Naive thymus-derived CD4-positive, alpha-beta T cell (primary cell): ENCODE measurements at places on chromosomes 7 and 10. TPM values are rescaled to one million over a fixed set of nuclear protein-coding genes. Genes with fewer than 3 reads are reported as not detected.

The SPDYE9 gene
- total RNA-seq, result not detected

- no peak overlapping the region for H3K27ac ChIP-seq
- no peaks in the 10 kb centered on the region for H3K27me3 ChIP-seq
- DNase-seq, result no peak
- no peaks in the 10 kb centered on the region for H3K36me3 ChIP-seq
- no peaks in the 10 kb centered on the region for H3K4me1 ChIP-seq
- no peak overlapping the region for H3K4me3 ChIP-seq
These were observed 38.8 kb downstream of the AKR1D1 start for GRCh38 chr7:138115047-138115446.

GRCh38 chr10:62084451-62084850 lies 183.0 kb downstream of the ARID5B start:
- no peaks in the 10 kb centered on the region for H3K27me3 ChIP-seq
- H3K27ac ChIP-seq, result no peak overlapping the region
- H3K4me1 ChIP-seq, result peaks cover 41% of the 10 kb centered on the region
- H3K4me3 ChIP-seq, result no peak overlapping the region
- no peak for DNase-seq

DNA sequence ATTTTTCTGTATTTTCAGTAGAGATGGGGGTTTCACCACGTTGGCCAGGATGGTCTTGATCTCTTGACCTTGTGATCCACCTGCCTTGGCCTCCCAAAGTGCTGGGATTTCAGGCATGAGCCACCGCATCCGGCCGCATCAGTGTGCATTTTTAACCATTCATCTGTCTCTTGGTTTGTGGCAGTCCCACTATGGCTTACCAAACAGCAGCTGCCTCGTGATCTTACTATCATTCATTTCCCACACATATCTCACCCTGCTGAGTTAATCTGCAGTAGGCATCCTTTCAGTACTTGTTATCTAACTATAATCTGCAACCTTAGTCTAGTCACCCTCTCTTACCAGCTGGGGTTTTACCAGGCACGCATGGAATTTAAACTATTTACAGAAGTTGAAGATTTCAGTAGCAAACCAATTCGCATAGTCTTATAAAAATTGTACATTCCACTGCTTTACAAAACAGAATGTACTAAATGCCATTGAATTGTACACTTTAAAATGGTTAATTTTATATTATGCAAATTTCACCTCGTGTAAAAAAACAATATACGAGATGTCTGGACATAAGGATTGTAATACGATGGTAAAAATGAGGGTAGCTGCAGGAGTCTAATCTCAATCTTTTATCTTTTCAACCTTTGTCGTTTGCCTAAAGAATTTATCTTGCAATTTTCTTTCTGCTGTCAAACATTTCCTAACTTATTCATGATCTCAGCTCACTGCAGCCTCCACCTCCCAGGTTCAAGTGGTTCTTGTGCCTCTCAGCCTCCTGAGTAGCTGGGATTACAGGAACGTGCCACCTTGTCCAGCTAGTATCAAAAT lies 4.6 kb upstream of the TBC1D12 start:
- H3K27ac ChIP-seq, result no peak overlapping the region
- H3K4me3 ChIP-seq, result no peak overlapping the region

- H3K4me3 ChIP-seq, result no peak overlapping the region
- no peaks in the 10 kb centered on the region for H3K4me1 ChIP-seq
- H3K27me3 ChIP-seq, result no peaks in the 10 kb centered on the region
- DNase-seq, result no peak
- H3K36me3 ChIP-seq, result no peaks in the 10 kb centered on the region
These were observed 446.5 kb downstream of the LRMDA start for GRCh38 chr10:75877877-75878276.

- no peaks in the 10 kb centered on the region for H3K4me1 ChIP-seq
- no peak for DNase-seq
- H3K4me3 ChIP-seq, result no peak overlapping the region
These were observed 21.9 kb upstream of the SFTPA1 start for GRCh38 chr10:79588800-79589199.
